Cortex of kidney (tissue), 1 donor: ENCODE measurements at places on chromosomes 1 and 21.

- DNase-seq: no peak
Measured at GRCh38 chr1:47231301-47232186, 481 bp downstream of the TAL1 start.

GRCh38 chr1:182193908-182194550 lies 132.5 kb upstream of the ZNF648 start:
- no peak for DNase-seq

- no peak for DNase-seq
Measured at GRCh38 chr1:96955307-96956012, 233.9 kb downstream of the PTBP2 start.

GRCh38 chr1:84870591-84870990 lies 22.4 kb downstream of the LPAR3 start:
- no peak for DNase-seq

DNA sequence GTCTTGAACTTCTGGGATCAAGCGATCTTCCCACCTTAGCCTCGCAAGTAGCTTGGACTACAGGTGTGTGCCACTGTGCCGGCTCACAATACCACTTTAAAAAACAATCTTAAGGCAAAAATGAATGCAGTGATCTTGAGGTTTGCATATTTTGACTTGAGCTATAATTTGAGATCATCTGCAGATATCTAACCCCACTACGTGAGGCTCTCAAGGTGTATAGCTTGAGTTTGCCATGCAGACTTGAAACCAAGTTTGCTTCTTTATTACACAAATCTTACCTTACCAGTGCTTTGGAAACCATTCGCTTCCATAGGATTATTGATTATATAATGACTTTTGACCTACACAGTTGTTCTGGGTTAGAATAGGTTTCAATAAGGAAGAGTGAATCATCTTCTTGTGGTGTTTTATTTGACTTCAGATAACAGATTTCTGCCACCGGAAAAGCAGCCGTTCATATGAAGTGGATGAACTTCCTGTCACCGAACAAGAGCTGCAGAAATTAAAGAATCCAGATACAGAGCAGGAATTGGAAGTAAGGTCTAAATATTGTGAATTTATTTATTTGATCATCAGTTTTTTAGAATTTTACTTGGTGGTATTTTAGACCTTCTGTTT lies 155.1 kb downstream of the VPS13D start:
- DNase-seq: no peak

- DNase-seq: no peak
Measured at GRCh38 chr1:178057141-178057765, 36.7 kb upstream of the RASAL2 start.

DNA sequence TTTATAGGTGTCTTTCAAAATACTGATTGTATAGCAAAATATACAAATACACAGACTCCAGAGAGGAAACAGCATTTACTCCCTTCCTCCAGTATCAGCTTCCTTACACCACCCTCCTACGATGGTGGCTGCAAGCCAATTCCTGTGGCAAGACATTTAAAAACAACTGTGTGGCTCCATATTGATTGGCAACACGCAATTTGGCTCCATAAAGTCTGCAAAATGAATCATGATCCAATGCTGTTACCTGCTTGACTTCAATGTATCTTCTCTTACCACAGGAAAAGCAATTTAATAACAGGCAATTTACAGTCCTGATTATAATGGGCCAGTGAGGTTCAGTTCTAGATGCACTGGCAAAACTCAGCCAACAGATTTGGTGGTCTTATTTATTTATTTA lies 19.7 kb upstream of the ATP6V1G3 start:
- no peak for DNase-seq

DNA sequence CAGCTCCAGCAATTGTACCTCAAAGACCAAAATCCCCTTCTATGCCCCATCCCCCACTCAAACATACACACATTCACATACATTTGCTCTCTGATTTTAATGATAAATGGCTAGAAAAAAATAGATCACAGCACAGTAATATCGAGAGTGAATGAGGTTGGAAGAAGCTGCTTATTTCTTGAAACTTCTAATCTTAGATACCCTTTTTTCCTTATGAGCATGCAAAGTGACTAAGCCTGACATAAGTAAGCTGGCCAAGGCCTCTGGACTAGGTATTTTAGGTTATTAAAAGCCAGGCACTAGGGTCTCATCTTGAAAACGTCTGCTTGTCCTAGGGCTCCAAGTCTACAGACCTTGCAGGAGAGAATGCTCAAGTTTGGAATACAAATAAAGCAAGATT lies 133.6 kb downstream of the TGFBR3 start:
- DNase-seq: no peak

GRCh38 chr1:244862354-244862698 lies 2.0 kb downstream of the HNRNPU start:
- DNase-seq: no peak

DNA sequence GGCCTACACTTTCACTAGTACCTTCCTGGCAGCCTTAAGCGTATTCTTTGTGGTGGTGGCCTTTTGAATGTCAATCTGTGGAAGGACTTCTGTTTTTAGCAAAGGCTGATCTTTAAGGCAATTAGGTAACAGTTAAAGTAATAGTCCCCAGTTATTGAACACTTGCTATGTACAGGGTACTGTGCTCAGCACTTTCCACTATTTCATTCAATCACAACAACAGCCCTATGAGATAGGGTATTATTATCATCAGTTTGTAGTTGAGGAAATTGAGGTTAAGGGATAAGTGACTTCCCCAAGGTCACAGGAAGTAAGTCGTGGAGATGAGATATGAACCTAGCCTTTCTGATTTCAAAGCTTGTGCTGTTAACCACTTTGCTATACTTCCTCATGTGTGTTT lies 185.7 kb downstream of the ST6GALNAC3 start:
- DNase-seq: no peak

- DNase-seq: no peak
Measured at GRCh38 chr1:52549267-52549666, 3.6 kb downstream of the TUT4 start.

GRCh38 chr1:89201106-89201794 lies 2.5 kb upstream of the GBP4 start:
- DNase-seq: no peak

- DNase-seq: no peak
Measured at GRCh38 chr1:89535537-89535936, 10.9 kb downstream of the LRRC8B start.

DNA sequence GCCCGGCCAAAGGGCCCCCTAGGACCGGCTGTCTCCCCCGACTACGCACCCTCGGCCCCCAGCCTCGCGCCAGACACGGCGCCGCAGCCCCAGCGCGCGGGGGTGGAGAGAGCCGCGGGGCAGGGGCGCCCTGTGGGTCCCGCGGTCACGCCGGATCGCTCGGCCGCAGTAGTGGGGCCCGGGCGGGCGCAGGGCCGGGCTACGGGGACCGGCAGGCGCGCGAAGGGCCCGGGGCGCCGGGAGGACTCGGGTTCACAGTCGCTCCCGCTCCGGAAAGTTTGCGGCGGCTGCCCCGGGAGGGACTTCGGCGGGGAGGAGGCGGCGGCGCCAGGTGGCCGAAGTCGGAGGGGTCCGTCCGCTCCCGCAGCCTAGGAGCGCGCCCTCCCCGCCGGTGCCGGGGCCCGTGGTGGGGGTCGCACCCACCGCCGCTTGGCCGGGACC lies 7.1 kb upstream of the ZNF669 start:
- DNase-seq: no peak

DNA sequence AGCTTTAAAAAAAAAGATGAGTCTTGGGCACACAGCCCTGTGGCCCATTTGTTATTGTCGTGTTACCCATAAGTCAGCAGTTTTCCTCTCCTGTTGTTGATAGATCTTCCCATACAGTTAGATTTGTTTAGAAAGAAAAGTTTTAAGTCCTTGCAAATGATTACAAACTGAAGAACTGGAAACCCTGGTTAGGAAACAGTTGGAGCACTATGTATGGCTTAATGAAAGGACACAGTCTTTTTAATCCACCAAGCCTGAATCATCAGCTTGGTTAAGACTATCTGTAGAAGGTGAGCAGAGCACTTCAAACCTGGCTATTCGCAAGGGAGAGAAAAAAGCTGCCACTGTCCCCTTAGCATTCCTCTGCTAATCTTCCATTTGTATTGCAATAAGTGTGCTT lies 241.0 kb downstream of the DISC1 start:
- no peak for DNase-seq

- no peak for DNase-seq
Measured at GRCh38 chr21:35314857-35315582, 265.9 kb upstream of the RUNX1 start.

GRCh38 chr1:93471911-93472310 lies 24.0 kb downstream of the FNBP1L start:
- DNase-seq: no peak

DNA sequence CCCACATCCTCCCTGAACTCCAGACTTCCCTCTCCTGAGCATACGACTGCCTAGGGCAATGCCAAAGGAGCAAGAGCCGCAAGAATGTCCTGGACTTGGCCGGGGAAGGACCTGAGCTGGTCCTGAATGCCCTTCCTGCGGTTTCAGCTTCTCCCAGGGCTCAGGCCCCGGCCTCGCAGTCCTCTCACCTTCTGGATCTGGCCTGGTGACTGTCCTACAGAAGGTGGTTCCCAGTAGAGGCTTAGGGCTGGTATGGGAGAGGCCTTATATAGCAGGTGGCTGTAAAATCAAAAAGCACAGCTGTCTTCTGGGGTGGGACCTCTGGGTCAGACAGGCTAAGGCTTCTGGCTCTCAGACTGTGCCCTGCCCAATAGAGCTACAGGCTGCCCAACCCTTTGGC lies at the start of gene LYPD8:
LYPD8 (minus strand) TSS at position 243 of the 400 bp plus-strand sequence. CDS start 4,678 bp downstream, outside the sequence.
- DNase-seq: no peak

DNA sequence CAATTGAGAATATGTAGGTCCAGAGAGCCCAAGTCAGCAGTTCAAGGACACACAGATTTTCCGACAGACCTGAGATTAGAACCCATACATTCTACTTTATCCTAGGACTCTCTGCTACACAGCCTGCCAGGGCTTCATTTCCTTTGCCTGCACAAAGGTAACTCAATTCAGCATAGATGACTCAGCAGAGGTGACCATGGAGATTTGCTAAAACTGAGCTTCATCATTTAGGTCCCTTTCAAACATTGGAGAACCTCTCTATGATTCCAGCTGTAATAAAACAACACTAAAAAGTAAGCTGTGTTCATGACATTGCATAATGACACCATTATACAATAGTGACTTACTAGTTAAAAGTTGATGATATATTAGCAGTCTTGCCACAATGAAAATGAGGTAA lies 22.2 kb downstream of the DAB1 start:
- no peak for DNase-seq

DNA sequence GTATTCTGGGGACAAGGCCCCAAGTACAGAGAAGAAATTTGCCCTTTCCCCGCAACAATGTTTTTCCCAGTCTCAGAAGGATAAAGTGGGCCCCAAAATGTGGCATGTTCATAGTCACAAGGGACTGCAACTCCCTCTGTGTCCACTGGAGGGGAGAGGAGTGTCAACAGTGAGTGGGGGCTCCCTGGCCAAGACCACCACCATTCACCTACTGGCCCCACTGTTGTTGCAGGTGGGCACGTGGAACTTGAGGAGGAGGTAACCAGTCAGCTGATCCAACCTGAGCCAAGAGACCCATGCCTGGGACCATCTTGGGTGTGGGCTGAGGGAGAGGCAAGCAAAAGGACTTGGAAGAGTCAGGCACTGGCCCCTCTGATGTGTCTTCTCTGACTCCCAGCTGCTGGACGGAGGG lies 777 bp downstream of the NUDT17 start:
- DNase-seq: no peak

GRCh38 chr1:109786531-109787021 lies 22.9 kb upstream of the EPS8L3 start:
- no peak for DNase-seq

DNA sequence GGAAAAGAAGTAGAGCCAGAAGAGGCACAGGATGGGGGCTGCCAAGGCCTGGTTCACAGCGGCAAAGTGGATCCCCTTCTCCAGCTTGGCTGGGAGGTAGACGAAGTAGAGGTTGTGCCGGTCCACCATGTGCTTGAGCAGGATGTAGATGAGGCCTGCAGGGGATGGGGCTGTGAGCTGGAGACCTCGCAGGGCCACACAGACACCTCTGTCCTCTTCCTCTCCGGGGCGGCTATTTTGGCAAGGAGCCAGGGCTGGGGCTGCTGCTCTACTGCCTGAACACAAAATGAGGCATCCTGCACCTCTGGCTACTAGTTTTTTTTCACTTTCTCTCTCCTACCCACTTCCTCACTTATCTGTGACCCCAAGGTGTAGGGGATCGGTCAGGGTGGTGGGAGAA lies 32.3 kb downstream of the TMEM63A start:
- no peak for DNase-seq

DNA sequence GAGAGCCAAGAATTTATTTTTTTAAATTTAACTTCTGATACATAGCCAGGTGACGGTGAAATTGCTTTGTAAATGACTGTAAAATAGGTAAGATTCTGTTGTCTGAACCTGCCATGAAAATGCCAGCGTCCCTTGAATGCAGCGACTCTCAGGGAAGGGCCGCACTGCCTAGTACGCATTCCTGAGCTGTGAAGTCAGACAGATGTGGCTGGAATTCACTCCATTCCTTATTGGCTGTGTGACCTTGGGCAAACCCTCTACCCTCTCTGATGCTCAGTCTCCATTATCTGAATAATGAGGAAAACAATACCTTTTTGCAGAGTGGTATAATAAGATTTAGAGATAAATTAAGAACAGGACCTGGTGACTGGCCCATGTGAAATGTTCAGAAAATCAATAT lies 167.1 kb upstream of the DAB1 start:
- DNase-seq: no peak

DNA sequence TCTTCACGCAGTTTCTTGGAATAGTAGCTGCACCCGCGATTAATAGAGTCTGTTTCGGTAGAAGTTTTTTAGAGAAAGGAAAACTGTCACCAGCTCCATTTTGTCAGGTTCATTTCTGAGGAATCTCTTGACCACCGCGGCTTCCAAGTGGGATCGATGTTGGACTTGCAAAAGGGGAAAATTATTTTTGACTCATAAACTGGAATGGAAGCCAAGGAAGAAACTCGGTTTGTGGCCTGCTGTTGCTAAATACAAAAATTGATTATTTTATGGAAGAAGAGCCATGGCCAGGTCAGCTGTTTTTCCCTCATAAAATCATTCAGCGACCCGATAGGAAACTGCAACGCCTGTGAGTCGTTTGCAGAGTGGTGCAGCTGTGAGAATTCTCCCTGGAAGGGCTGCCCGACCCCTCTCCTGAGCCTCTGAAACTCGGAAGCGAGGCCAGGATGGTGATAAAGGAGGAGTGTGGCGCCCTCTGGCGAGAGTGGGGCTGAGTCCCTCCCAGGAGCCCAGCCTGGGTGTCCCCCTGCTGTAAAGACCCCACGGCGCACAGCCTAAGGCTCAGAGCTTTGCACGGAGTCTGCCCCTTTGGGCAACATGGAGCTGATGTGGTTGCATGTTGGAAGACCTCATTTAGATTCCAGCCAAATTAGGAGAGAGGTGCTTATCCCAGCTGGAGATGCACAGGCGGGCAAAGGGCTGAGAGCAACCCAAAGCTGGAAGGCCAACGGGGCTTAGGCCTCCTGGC lies 83.6 kb upstream of the SLC25A33 start:
- DNase-seq: no peak

GRCh38 chr1:57316291-57316690 lies 107.6 kb downstream of the DAB1 start:
- no peak for DNase-seq

- DNase-seq: no peak
Measured at GRCh38 chr1:94947437-94947836, 20.5 kb upstream of the CNN3 start.

GRCh38 chr1:20399196-20399595 lies 86.8 kb downstream of the CAMK2N1 start:
- DNase-seq: no peak
